NCI-H187 treated with DMSO at 0.1 percent for 48 hours (cell line): ENCODE measurements at places on chromosomes 2 and 18.

DNA sequence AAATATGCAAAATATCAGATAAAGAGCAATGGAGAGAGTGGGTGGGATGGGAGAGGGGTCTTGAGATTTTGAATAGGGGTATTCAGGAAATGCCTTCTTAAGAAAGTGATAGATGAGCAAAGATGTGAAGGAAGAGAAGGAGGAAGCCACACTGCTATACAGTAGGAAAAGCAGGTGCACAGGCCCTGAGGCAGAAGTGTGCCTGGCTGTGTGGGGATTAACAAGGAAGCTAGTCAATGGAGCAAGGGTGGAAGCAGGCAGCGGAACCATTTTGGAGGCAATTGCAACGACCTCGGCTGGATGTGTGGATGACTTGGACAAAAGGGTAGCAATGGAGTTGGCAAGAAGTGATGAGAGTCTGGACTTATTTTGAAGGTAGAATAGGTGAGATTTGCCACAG is 11.0 kb upstream of the CNGA3 start:
- DNase-seq: no peak

GRCh38 chr2:28751956-28752630 is 463 bp downstream of the PPP1CB start:
- DNase-seq: no peak

GRCh38 chr2:176917-177316 is 86.9 kb downstream of the SH3YL1 start:
- no peak for DNase-seq

DNA sequence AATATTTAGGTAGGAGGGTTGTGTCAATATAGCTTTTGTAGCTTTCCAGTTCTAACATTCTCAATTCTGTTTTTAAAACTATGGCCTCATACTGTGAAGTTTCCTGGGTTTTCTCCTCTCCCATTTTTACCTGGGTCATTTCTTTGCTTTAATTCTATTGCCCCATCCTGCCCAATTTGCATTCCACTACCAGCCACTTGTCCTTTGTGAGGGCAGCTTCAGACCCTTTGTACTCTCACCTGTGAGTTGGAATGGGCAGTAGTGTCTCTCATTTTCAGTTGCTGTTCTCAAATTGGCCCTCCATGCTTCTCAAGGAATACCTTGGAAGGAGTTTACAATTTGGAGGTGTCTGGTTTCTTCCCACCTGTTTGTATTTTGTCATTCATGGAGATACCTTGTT is 108.4 kb downstream of the CAMKMT start:
- DNase-seq: no peak

DNA sequence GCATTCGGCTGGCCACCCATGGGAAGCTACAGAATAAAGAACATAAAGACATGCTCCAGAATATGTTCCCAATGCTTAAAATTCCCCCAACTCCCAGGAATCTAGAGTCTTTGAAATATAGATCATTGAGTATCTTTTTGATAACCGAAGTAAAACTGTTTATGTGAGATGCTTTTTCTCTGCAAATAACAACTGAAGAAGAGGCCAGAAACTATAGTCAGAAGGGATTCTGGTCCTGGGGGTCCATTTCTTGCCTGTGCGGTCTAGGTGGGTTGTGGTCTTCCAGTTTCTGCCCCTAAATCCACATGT is 30.6 kb upstream of the SLC66A3 start:
- no peak for DNase-seq

GRCh38 chr2:206856513-206856912 is 82.8 kb upstream of the CPO start:
- DNase-seq: no peak

DNA sequence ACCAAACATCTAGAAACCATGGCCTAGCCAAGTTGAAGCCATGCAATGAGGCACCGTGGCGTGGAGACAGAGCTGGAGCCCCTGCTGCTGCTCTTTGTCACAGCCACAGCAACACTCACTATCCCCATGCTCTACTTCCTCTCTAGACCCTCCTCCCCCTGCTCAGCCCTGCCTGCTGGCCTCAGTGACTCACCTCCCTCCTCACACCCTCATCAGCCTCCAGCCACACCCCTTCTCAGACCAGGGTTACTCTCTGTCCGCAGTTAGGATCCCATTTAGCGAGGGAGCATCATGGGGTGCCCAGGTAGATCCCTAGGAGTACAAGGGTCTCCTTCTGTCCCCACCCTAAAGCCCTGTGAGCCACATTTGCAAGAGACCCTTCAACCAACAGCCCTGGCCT is 25.4 kb upstream of the SOX11 start:
- DNase-seq: no peak

DNA sequence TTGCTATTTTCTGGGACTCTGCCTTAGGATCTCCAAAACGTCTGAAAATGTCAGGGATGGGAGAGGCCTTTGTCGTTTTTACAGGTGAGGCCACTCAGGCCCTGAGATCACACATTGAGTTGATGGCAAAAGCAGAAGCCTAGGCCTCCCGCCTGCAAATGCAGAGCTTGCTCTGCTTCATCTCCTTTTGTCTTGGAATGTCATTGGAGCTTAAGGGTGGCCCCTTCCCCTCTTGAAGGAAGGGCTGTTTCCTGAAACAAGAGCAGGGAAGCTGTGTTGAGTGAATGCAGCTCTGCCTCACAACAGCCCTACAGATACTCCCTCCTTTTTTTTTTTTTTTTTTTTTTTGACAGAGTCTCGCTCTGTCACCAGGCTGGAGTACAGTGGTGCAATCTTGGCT is 123.5 kb downstream of the GLI2 start:
- no peak for DNase-seq

DNA sequence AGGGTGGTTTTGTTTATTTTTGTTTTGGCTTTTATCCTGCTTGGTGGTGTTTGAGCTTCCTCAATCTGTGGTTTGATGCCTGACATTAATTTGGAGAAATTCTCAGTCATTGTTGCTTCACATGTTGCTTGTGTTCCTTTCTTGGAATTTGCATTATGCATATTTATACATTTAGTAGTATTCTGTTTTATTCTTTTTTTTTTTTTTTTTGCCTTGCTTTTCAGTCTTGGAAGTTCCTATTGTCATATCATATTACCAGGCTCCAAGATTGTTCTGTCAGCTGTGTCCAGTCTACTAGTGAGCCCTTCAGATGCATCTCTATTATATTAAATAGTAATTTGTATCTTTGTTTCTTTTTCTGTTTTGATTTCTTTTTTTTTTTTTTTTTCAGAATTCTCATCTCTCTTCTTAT is 77.0 kb downstream of the EPC2 start:
- DNase-seq: no peak

DNA sequence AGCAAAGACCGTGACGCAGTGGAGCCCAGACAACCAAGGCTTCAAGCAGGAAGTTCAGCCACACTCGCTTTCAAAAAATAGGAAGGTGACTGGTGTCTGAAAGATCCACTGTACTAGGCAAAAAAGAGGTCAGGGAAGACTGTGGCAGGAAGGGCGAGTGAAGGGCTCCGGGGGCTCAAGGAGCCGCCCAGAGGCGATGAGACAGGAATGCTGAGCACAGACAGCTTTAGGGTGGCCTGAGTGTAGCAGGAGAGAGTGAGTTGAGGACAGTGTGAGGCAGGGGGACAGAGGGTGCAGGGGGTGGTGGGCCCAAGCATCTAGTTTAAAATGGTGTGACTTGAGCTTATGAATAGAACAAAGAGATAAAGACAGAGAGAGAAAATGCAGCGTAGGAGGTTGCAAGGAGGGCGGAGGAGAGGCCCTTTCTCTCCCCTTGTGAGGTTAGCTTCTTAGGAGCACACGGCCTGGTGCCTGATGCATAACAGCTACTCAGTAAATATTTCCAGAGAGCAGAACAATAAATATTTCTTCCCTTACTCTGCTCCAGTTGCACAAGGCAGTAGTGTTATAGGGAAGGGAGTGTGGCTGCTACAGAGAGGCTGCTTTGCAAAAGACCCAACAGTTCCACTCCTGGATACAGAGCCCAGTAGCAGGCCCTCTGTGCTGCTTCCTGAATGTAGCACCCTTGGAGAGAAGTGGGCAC is 789.7 kb upstream of the RAB6C start:
- no peak for DNase-seq

DNA sequence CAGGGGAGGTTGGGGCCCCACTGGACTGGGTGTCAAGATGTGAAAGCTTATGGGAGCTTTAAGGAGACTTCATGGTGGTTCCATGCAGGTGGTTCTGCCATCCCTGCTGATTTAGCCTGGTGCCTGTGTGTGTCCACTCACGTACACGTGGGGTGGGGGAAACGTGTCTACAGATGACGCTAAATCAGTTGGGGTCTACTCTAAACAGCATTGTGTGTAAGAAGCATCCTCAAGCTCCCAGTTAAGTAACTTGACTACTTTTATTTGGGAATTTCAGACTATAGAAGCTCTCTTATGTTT is 47.1 kb downstream of the BCL2L11 start:
- DNase-seq: no peak

GRCh38 chr2:505941-506340 is 171.3 kb downstream of the TMEM18 start:
- DNase-seq: no peak

- no peak for DNase-seq
Observed at GRCh38 chr18:23851470-23852002, 162.3 kb downstream of the LAMA3 start.

GRCh38 chr2:159775021-159775420 is 23.0 kb downstream of the CD302 start:
- no peak for DNase-seq

DNA sequence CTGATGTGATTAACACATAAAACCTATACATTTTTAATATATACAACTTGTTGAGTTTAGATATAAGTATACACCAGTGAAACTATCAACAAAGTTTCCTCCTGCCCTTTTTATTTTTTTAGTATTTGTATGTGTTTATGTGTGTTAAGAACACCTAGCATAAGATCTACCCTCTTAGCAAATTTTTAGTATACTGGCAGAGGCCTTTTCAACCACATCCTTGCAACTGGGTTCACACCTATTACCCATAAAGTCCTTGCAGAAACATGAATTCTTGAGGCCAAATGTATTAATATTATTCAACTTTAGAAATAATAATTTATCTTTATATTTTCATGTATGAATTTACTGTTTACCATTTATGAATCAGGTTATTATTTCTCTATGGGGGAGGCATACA is 119.7 kb upstream of the CRIM1 start:
- DNase-seq: no peak

GRCh38 chr2:85329181-85329651 is 1.4 kb upstream of the TGOLN2 start:
- no peak for DNase-seq

DNA sequence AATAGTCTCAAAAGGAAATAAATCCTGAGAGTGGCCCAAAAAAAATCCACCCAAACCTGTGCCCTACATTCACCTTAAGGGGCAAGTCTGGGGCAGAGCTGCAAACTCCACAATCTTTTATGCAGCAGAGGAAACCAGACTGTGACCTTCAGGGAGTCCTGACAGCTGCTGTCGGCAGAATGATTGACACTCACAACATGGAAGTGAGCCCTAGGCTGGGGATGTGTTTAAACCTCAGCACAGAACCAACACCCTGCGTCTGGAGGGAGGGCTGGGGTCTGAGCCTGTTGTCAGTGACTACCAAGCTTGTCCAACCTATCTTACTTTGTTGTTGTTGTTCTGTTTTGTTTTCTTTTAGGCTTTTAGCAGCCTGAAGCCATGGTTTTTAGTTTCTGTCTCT is 39.6 kb downstream of the CRACDL start:
- DNase-seq: no peak

DNA sequence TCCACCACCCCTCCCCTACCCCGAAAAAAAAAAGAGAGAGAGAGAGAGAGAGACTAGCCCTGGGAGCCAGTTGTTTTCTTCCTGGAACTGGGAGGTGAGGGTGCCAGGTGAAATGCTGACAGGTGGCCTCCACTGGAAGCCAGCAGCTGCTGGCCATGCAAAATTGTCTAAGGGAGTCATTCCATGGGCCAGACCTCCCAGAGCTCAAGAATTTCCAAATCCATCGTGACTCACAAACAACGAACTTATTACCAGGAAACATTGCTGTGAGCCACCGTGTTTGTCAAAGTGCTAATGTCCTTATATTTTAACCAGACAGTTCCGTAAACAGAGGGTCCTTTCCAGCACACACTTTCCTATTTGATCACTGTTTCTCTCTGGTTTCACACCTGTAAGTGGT is 68.5 kb upstream of the PID1 start:
- no peak for DNase-seq

DNA sequence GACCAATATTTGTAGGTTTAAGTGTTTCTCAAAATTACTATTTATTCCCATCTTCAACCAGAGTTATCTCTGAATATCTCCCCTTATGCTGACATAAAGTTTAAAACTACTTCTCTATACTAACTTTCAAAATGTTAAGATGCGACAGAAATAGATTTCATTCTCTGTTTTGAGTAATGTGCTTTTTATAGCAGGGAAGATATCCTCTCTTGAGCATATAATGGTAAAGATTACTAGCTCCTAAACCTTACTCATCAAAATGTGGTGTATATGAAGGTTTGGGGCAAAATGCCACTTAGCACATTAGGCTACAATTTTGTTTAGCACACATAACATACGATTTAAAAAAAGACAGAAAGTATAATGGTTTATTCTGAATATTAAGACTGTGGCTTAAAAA is 54.4 kb downstream of the CWC22 start:
- no peak for DNase-seq
